ENCODE measurements at places on chromosomes 5 and 9.
A peak's percentile ranks its signal among the peaks of the same experiment; 100 is the strongest.

- no peak for DNase-seq
Measured at GRCh38 chr5:60929024-60929423, 15.8 kb downstream of the ERCC8 start.

GRCh38 chr9:108830272-108830671, 25.5 kb downstream of the ACTL7B start:
- no peak for DNase-seq

DNA sequence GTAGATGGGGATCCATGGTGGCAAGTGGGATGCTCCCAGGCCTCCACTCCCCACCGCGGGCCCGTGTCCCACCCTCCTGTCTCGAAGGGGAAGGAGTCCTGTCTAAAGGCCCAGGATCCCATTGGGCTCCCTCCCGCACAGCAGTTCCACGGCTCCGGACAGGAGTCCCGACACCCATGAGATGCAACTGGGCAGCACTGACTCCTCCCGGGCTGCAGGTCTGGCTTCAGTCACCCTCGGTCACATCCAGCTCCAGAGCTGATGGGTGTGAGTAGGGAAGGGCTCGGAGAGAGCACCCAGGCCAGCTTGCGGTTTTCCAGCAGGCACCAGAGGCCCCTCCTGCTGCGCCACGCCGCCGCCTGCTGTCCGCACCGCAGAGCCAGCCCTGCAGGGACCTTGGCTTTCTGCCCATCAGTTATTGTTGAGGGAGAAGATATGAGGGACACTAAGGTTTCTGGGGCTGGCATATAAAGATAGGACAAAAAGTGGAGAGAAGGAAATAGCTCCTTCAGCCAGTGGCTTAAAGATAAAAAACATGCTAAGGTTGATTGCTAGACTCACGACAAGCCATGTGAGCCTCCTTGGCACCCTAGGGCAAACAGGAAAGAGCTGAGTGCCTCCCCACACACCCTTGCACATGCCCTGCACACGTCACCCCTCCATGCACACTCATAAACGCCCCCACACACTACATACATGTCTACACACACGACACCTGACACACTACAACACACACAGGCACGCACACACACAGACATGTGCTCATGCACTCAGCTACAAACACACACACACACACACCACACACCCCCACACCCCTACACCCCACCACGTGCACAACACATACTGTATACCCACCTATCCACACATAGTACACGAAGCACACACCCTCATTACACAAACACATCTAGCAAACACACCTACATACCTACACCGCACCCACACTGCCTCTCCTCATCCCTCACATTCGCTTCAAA, 79.0 kb downstream of the AK8 start:
- peak; percentile 81 for DNase-seq

DNA sequence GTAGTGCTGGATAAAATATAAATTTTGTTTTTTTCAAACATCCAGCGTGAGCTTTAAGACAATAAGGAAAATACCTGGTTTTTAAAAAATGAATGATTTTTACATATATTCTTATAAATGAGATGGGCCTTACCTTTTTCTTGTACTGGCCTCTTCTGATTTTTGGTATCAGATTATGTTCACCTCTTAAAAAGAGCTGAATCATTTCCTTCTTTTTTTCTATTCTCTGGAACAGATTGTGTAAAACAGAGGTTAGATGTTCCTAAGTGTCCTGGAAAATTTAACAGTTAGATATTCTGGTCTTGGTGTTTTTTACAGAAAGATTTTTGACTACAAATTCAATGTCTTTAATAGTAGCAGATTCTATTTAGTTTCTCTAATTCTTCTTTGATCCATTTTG, 74.6 kb downstream of the NDUFAF2 start:
- DNase-seq = no peak

DNA sequence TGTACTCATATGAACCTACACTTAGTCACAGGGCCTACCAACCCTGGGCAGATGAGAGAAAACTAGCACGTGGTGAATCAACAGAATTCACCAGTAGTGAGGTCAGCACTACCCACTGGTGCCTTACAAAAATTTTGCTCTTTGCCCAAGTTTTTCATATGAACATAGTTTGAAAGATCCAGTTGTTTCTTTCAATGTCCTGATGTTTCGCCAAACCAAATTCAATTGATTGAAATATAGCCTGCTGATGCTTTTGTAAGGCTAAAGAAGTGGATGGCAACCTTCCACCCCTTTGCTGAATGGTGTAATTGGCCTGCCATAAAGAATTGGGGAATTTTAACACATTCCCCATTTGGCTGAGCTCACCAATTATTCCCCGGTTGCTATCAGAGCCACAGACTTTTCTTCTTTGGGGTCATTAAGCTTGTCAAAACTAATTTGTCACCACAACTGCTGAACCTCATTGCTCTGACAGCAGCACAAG, 339.2 kb downstream of the GLIS3 start:
- DNase-seq = no peak

DNA sequence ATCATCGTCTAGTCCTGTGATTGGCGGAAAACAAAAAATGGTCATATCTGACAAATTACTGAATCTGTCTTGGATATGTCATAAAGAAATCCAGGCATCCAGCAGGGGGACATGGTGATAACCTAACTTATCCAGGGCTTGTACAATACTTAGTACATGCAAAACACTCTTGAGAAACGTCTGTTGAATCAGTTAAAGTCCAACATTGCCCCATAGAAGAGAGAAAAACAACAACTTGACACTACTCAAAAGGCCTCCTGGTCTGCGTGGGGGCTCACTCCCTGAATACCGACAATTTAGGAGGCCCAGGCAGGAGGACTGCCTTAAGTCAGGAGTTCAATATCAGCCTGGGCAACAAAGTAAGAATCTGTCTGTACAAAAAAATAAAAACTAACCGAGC, 217.5 kb downstream of the DCP2 start:
- no peak for DNase-seq

GRCh38 chr9:134224127-134224526, 59.8 kb upstream of the RNU6ATAC start:
- DNase-seq = peak; percentile 49
